Hair follicle dermal papilla cell (primary cell): ENCODE measurements at places on chromosomes 1 and 21. TPM values are rescaled to one million over a fixed set of nuclear protein-coding genes. Genes with fewer than 3 reads are reported as not detected.

SHC1 gene
- total RNA-seq: 374 and 395 TPM in 2 replicates

LYST gene
- total RNA-seq: 57.7 and 93.9 TPM in 2 replicates

MRAP gene
- total RNA-seq: not detected in 2 replicates

RBM34 gene
- total RNA-seq: 33.1 and 38.6 TPM in 2 replicates

JMJD4 gene
- total RNA-seq: 42.9 and 43.3 TPM in 2 replicates

OLFML2B gene
- total RNA-seq: 84.0 and 126 TPM in 2 replicates

SLC9C2 gene
- not detected in 2 replicates for total RNA-seq

OXCT2 gene
- 1.8 and 2.7 TPM in 2 replicates for total RNA-seq

IGFN1 gene
- total RNA-seq: not detected in 2 replicates

CLDN14 gene
- total RNA-seq: not detected in 2 replicates

CHD1L gene
- total RNA-seq: 26.1 and 27.9 TPM in 2 replicates

NUP210L gene
- total RNA-seq: 0.12 and 0.16 TPM in 2 replicates

LCE1B gene
- not detected in 2 replicates for total RNA-seq

ERVH48-1 gene
- not detected in 2 replicates for total RNA-seq

GBP4 gene
- total RNA-seq: 0.97 and 1.3 TPM in 2 replicates

CRYAA gene
- not detected in 2 replicates for total RNA-seq

KAZN gene
- 12.3 and 14.1 TPM in 2 replicates for total RNA-seq

OR2T11 gene
- total RNA-seq: not detected in 2 replicates

CA14 gene
- total RNA-seq: not detected in 2 replicates

FCRL6 gene
- total RNA-seq: not detected in 2 replicates

TMEM240 gene
- 4.7 and 6.7 TPM in 2 replicates for total RNA-seq

HPDL gene
- 0.24 and 0.65 TPM in 2 replicates for total RNA-seq

ATAD3B gene
- 12.8 and 18.0 TPM in 2 replicates for total RNA-seq

DDX59 gene
- total RNA-seq: 17.9 and 18.5 TPM in 2 replicates

KIF14 gene
- total RNA-seq: 1.6 and 1.7 TPM in 2 replicates

GBP5 gene
- total RNA-seq: 1.7 and 3.2 TPM in 2 replicates

RUNX3 gene
- 8.3 and 12.3 TPM in 2 replicates for total RNA-seq
